ENCODE measurements at places on chromosomes 13 and 19.

GRCh38 chr13:61850794-61851193, 435.1 kb upstream of the PCDH20 start:
- DNase-seq = no peak

- DNase-seq = no peak
Measured at GRCh38 chr13:113588394-113589111, 4.0 kb downstream of the TFDP1 start.

DNA sequence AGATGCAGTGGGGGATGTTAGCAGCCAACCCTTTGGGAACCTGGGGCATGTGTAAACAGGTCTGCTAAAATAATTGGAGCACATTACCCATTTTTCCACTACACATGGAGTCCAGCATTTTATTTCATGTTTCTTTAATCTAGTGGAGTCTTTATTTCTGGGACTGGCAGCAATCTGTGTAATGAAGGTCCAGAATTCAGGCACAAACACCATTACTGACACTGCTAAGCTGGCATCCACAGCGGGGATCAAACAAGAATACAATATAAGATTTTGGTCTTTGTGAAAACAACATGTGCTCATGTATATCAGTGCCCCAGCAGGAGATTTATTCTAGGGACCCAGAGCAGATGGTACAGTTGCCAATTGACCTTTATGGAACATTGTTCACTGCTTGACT, 1587.0 kb upstream of the PRR20A start:
- DNase-seq = no peak

GRCh38 chr19:48551437-48552302, at the start of gene SULT2B1:
TSS of gene SULT2B1 (plus strand) at chr19:48552172. CDS start at chr19:48552253, 81 bp downstream.
- DNase-seq = no peak

- no peak for DNase-seq
Measured at GRCh38 chr13:110027470-110028240, 241.3 kb upstream of the IRS2 start.
